ENCODE measurements at places on chromosomes 6 and 20.

DNA sequence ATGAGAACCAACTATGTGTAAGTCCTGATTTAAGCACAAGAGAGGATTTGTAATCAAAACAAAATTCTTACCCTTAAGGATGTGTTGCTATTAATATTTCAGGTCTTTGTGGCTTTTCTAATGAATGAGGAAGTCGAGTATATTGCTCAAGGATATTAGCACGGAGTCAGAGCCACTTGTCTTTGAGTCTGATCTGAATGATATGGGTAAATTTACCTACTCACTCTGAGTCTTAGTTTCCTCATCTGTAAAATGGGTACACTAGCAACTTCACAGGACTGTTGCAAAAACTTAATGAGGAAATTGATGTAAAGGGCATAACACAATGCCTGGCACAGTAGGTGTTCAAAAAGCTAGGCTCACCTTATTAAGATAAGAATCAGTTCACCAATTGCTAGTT lies 30.0 kb upstream of the QKI start:
- no peak for DNase-seq

GRCh38 chr6:14077193-14077867 lies 40.2 kb upstream of the CD83 start:
- DNase-seq, result no peak

GRCh38 chr6:82022614-82023129 lies 224.9 kb downstream of the IBTK start:
- DNase-seq, result peak; percentile 46

- peak; percentile 51 for DNase-seq
These were observed 1.3 kb downstream of the BLCAP start for GRCh38 chr20:37526238-37526838.

- no peak for DNase-seq
These were observed 47.3 kb upstream of the MARCKS start for GRCh38 chr6:113809826-113810225.

DNA sequence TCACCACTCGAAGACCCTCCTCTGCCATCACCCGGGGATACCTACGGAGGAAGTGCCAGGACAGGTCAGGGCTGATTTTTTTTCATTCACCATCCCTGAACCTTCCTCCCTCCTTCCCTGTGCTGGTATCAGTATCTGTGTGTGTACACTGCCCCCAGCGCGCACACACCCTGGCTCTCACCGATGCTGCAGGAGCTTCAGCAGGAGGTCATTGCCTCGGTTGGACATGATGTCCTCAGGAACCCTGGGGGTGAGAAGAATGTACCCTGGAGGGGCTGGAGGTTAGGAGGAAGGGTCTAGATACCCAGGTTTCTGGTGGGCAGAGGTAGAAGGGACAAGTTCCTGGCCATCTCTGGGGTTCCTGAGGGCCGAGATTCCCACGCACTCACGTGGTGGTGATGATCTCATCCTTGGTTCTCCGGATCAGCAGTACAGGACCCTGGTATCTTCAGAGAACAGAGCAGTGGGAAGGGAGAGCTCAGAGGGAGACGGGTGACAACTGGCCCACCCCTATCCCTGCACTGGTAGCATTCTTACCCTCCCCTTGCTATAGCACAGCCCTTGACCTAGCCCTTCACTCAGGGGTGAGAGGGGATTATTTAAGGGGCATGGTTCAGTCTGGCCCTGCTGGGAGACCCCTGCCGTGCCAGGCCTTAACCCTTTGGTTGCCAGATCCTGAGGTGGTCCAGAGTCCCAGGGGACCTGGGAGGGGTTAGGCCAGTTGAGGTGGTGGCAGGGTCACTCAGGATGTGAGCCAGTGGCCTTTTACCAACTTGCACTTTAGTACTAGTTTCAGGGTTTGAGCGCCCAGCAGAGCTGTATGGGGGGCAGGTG lies 7.2 kb upstream of the LY6G5C start:
- no peak for DNase-seq

- no peak for DNase-seq
These were observed 26.6 kb downstream of the ZNF133 start for GRCh38 chr20:18314786-18315406.

DNA sequence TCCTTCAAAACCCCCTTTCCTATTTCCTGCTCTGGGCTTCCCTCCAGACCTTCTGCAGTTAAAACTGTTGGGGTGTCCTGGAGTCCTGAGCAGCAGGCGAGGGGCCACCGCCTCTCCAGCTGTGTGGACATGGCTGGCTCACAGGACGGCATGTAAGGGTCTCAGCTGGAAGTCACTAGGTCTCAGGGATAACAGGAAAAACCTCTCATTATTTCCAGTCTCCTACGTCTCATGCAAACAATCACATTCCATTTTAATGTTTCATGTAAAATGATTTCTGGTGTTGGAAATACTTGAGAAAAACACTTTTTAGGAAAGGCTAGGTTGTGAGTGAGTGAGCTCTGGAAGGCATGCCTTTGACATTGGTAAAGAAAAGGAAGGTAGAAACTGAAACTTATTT lies 158.7 kb downstream of the SCML4 start:
- no peak for DNase-seq

DNA sequence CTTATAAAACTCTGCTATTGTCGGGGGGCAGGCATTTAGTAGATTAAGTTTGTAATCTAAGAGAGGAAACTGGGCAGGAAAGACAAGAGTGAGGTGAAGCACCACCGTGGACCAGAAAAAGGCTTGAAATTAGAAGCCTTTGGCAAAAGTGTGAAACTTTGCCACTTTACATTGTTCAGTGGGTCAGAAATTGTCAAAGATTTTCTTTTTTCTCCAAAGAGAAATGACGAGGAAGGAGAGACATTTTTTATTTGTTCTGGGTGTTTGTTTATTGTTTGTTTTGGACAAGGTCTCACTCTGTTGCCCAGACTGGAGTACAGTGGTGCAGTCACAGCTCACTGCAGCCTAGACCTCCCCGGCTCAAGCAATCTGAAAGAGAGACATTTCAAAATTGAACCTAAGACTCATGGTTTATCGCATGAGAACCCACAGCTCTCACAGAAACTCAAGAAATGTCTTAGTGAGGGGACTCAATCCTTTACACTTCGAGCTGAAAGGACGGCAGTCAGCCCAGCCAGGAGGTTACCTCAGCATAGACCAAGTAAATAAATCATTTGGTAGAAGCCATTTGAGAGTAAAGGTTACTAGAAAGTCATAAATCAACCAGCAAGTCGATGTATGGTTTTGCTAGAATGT lies 262.8 kb upstream of the TAB2 start:
- no peak for DNase-seq

GRCh38 chr6:148464319-148465010 lies 121.8 kb downstream of the SASH1 start:
- peak; percentile 67 for DNase-seq

- DNase-seq, result no peak
These were observed 19.4 kb downstream of the SYNDIG1 start for GRCh38 chr20:24488800-24489175.

GRCh38 chr6:89048985-89049384 lies 31.6 kb upstream of the PNRC1 start:
- no peak for DNase-seq

- DNase-seq, result no peak
These were observed 348.7 kb downstream of the CD83 start for GRCh38 chr6:14466278-14466677.

- peak; percentile 42 for DNase-seq
These were observed 26.2 kb downstream of the CCN2 start for GRCh38 chr6:131924881-131925474.

- no peak for DNase-seq
These were observed 285.8 kb upstream of the SUPT3H start for GRCh38 chr6:45663251-45664221.

DNA sequence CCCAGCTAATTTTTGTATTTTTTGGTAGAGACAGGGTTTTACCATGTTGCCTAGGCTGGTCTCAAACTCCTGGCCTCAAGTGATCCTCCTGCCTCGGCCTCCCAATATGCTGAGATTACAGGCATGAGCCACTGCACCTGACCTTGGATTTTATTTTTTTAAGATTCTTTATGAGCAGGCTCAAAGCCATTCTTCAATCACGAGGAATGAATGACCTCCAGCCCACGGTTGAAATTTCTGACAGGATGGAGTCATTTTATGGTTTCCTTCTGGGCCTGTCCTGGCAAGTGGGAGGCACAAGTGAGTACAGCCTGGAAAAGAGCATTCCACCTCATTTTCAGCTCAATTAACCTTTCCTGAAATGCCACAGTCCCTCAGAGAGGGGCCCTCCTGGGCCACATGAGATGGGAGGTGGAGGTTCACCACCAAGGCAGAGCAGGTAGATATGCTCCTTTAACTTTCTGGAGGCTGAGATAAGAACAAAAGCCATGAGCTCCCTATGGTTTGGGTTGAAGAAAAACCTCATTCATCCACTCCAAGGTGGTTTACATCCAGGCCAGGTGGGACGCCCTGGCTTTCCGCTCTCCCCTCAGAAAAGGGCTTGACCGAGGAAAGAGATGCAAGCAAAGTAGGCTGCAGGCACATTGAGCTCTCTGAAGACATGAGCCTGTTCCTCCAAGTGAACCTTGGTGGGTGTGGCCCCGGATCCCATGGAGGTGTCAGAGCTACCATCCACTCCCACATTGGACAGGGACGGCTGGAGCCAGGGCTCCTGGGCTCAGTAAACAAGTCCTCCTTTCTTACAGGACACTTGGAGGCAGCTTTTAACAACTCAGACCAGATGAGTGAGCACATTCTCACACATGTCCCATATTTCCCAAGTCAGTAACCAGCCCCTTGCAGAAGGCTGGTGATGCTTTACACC lies 208.5 kb upstream of the SSTR4 start:
- DNase-seq, result no peak

DNA sequence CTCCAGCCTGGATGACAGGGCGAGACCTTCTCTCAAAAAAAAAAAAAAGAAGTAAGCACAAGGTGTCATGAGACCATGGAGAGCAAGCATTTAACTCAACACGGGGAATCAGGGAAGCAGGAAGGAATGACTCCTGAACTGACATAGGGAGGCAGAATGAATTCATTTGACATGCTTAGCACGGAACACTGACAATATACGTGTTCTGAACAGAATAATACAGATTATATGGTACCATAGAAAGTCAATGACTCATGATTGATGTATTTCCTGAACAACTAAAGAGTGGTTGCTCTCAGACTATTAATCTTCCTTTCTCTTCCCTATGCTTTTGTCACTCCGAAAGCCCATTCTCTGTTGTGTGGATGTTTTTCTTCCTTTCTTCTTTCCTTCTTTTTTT lies 20.7 kb upstream of the ASIP start:
- DNase-seq, result peak; percentile 17
